GM06990 (cell line): ENCODE measurements at places on chromosomes 2 and 18.

- DNase-seq: no peak
Measured at GRCh38 chr18:36769611-36770314, 59.0 kb downstream of the TPGS2 start.

DNA sequence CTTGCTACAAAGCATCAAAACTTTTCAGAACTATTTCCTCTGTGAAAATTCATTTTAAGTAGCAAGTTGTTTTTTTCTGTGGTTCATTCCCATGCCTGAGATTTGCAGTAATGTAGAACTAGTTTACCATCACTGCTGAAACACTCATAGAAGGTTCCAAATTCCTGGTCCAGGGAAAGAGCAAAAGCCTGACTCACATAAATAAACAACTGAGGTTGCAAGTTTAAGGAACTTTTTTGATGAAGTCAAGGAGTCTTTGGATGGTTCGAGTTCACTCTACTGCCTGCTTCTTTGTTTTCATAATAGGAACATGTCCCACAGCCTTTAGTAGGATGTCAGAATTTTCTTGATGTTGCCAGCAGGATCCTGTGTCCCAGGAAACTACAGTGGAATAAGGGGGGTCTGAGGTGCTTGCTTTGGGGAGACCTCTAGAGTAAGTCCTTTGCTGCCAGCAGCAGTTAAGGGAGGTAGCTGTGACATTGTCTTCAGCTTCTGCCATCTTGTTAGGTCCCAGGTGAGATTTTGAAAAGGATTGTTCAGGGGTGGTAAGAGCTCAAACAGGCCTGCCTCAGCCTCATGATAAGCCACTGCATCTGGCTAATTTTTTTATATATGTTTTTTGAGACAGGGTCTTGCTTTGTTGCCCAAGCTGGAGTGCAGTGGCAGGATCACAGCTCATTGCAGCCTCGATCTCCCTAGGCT lies 43.9 kb downstream of the ACSL3 start:
- DNase-seq: no peak

DNA sequence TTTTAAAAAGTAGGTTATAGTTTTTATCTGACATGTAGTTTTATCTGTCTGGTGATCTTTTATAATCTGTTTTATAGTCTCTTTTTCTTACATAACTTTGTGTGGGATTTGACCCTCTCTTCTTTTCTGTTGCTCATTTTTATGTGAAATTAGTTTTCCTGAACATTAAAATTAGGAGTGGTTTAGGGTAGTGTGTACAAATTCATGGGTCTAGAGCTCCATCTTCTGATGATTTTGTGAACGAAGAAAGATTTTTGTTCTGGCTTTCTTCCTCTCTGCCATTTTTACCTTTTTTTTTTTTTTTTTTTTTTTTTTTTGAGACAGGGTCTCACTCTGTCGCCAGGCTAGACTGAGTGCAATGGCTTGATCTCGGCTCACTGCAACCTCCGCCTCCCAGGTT lies 46.6 kb downstream of the SLC30A6 start:
- DNase-seq: no peak

GRCh38 chr2:60708630-60709320 lies 47.3 kb upstream of the PAPOLG start:
- DNase-seq: no peak
